Naive thymus-derived CD8-positive, alpha-beta T cell (primary cell): ENCODE measurements at places on chromosomes 4 and X. TPM values are rescaled to one million over a fixed set of nuclear protein-coding genes. Genes with fewer than 3 reads are reported as not detected.

Gene PLS3
- polyA plus RNA-seq: not detected

Gene SPON2
- polyA plus RNA-seq: 8.5 TPM

- DNase-seq: no peak
Measured at GRCh38 chr4:152601156-152601555, 65.3 kb upstream of the FBXW7 start.

GRCh38 chr4:2857349-2857927, 13.8 kb downstream of the ADD1 start:
- DNase-seq: no peak
